Stimulated activated CD4-positive, alpha-beta T cell treated with anti-CD3 and anti-CD28 coated beads, TNF-alpha, amount 100 ng/mL, for 4 hours (primary cell): ENCODE measurements at places on chromosomes 7 and 10.

DNA sequence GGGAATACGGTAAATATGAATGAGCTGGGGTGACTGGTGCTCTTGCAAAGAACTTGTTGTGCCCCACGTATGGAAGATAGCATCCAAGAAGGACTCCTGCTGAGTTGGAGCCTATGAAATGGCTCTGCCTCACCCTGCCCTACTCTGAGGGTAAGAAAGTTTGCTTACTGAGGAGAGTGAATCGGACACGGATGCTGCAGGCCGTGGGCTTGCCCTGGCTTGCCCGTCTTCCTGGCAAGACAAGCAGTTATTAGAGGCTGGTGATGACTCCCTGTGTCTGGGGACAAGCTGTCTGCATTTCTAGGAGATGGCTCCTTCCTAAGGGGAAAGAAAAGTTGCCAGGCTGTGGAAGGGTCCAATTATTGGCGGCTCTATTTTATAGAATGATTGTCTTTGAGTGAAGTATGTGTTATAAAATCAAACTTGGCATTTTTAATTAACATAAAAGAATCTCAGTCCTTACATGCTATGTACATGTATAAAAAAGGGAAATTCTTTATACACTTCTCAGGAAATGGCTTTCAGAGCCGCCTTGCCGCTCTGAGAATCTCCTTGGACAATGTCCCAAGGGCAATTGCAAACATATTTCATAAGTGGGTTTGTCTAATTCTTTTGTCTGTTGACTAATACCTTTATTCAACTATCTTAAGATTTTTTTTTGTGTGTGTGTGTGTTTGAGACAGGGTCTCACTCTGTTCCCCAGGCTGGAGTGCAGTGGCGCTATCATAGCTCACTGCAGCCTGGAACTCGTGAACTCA is 64.6 kb downstream of the CYP26A1 start:
- DNase-seq = no peak

GRCh38 chr7:135420786-135421185 is 89.1 kb downstream of the CNOT4 start:
- no peak for DNase-seq

- DNase-seq = peak; percentile 58
Observed at GRCh38 chr10:50739618-50740292, at the start of gene ASAH2B. Gene ASAH2B (plus strand): TSS chr10:50739936. CDS start chr10:50745131, 5,195 bp downstream.

GRCh38 chr10:61750943-61751471 is 88.3 kb downstream of the CABCOCO1 start:
- DNase-seq = peak; percentile 26

GRCh38 chr7:18504965-18505364 is 9.4 kb downstream of the HDAC9 start:
- no peak for DNase-seq

- DNase-seq = no peak
Observed at GRCh38 chr7:33761449-33762080, 143.8 kb upstream of the BMPER start.

GRCh38 chr10:70405037-70405824 is 1.3 kb downstream of the EIF4EBP2 start:
- DNase-seq = no peak

- no peak for DNase-seq
Observed at GRCh38 chr10:129046065-129046681, 420.9 kb upstream of the MGMT start.

- DNase-seq = no peak
Observed at GRCh38 chr10:3805791-3806461, 20.9 kb upstream of the KLF6 start.

GRCh38 chr10:79502561-79503309 is 9.6 kb upstream of the EIF5AL1 start:
- no peak for DNase-seq

DNA sequence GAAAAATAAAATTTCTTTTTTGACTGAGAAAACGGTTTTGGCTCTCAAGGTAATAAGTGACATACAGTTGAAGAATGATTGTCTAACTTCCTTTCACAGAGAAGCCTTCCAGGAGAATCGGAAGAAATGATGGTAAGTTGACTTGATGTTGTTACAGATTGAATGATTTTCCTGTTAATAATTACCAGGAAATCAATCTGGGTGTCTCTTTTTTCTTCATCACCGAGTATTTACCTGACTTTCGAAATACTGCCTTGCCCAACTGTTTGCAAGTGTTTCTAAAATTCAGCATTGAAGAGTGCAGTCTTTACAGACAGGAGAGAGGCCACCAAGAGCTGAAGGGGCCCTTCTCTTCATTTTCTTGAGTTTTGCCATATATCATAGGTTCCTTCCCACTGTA is 4.0 kb downstream of the ITIH2 start:
- DNase-seq = no peak

DNA sequence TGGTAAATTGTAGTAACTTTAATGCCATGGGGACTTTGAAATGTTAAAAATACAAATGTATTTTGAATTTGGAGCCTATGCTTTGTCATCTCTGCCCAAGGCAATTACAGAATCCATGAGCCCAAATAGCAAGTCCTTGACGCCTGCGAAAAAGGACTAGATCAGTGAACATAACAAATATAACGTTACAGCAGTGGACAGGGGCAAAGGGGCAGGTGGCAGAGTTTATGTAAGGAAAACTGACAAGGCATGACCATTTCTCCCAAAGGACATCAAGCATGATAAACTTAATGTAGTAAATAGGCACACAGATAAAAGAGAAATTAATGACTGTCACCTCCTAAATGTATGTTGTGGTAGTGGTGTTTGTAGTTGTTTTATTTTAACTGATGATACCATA is 297.1 kb downstream of the LRRTM3 start:
- no peak for DNase-seq

DNA sequence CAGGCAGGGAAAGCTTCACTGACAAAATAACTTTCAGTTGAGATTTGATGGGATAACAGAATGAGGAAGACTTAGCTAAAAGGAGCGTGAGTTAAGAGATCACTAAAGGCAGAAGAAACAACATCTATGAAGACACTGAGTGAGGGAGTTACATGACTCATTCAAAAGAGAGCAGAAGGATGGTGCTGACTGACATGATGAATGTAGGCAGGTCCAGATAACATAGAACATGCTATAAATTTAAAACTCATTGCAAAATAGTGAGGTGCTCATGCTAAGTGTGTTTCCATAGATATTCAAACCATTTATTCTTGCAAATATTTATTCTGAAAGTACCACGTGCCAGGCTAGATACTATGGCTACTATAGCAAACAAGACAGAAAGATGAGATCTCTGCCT is 116.4 kb upstream of the DGKB start:
- no peak for DNase-seq

GRCh38 chr10:12929381-12929780 is 72.1 kb downstream of the CCDC3 start:
- DNase-seq = no peak

- no peak for DNase-seq
Observed at GRCh38 chr10:64033711-64034110, 512.5 kb downstream of the REEP3 start.

- no peak for DNase-seq
Observed at GRCh38 chr7:11732207-11732606, 99.8 kb downstream of the THSD7A start.

GRCh38 chr10:95246582-95247051 is 44.2 kb downstream of the PDLIM1 start:
- DNase-seq = peak; percentile 19

- DNase-seq = no peak
Observed at GRCh38 chr10:30705101-30705624, 75.6 kb upstream of the LYZL2 start.

DNA sequence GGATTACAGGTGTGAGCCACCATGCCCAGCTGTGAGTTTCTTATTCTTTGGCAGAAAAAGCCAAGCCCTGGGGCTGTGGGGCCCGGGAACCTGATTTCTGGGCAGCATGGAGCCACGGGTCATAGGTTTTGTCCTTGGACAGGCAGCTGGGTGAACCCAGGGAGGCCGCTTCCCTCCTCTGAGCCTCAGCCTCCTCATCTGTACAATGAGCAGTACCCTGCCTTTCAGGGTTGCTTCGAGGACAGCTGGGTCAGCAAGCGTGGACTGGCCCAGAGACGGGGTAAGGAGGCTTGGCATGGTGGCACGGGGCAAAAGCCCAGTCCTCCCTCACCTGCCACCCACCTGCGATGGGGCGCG is 84.1 kb upstream of the GNA12 start:
- no peak for DNase-seq

- DNase-seq = no peak
Observed at GRCh38 chr10:31912289-31912688, 16.3 kb downstream of the ARHGAP12 start.

GRCh38 chr7:155164316-155164715 is 94.2 kb downstream of the HTR5A start:
- no peak for DNase-seq

DNA sequence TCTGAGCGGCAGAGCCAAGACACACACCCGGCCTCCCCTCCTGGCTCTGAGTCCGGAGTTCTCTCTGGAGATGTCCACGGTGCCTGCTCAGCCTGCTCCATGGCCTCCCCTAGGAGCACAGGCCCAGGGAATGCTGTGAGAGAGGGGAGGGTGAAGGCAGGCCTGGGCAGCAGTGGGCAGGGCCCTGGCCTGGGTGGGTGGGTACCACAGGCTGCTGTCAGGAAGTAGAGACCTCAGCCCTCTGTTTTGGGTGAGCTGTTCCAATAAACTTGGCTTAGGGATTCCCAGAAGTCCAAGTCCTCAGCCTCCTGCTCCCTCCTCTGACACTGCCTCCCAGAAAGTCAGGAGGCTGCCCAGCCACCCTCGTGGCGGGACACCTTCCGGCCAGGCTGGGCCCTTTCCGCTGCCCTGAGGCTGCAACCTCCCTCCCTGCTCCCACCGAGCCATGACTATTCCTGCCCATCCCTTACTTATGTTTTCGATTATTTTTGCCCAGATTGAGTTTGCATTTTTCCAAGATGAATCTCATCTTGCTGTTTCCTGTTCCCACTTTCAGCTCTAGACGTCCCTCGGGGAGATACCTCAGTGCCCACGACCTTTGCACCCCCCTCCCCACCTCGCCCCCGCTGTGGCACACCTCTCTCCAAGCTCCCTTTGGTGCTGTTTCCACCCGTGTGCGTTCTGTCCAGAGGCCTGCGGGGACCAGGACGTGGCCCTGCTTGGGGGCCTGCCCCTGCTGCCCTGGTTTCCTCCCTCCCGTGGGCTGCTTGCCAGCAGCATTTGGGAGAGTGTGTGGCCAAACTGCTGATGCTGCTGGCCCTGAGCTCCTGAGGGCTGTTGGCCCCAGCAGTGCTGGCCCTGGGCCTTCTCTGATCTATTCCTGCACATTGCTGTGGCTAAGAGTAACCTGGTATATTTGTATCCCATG is 5.8 kb upstream of the POLM start:
- no peak for DNase-seq

GRCh38 chr7:148712678-148713329 is 14.1 kb downstream of the CUL1 start:
- no peak for DNase-seq

DNA sequence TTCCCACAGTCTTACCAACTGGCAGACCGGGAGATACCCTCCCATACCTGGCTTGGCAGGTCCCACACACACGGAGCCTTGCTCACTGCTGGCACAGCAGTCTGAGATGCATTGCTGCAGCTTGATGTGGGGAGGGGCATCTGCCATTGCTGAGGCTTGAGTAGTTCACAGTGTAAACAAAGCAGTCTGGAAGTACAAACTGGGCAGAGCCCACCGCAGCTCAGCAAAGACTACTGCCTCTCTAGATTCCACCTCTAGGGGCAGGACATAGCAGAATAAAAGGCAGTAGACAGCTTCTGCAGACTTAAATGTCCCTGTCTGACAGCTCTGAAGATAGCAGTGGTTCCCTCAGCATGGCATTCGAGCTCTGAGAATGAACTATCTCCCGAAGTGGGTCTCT is 69.6 kb upstream of the RELN start:
- DNase-seq = no peak

- no peak for DNase-seq
Observed at GRCh38 chr10:23005150-23005549, 77.3 kb downstream of the ARMC3 start.

DNA sequence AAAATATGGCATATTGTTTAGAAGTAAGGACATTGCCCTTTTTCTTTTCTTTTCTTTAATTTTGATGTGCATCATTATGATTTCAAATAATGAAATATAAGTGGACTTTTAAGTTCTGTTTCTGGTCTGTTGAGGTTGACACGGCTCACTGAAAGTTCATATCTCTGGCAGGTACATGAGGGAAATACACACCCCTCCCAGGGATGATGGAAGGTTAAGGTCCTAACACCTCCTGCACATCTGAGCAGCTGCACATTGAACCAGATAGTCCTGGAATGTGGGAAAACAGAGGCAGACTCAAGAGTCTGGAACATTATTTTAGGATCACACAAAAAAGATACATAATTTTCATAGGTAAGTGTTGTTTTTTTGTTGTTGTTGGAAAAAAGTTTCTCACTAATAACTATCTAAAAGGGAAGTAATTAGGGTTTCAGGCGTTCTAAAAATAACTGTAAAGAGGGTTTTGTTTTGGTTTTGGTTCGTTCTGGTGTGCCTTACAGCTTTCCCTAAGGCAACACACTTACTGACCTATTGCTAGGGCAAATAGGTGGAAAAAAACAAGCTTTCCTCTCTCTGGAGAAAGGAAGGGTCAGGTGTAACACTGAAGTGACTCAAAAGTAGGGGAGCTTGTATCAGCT is 201.2 kb upstream of the PRKCQ start:
- no peak for DNase-seq

GRCh38 chr7:55075464-55076021 is 56.7 kb downstream of the EGFR start:
- DNase-seq = no peak

DNA sequence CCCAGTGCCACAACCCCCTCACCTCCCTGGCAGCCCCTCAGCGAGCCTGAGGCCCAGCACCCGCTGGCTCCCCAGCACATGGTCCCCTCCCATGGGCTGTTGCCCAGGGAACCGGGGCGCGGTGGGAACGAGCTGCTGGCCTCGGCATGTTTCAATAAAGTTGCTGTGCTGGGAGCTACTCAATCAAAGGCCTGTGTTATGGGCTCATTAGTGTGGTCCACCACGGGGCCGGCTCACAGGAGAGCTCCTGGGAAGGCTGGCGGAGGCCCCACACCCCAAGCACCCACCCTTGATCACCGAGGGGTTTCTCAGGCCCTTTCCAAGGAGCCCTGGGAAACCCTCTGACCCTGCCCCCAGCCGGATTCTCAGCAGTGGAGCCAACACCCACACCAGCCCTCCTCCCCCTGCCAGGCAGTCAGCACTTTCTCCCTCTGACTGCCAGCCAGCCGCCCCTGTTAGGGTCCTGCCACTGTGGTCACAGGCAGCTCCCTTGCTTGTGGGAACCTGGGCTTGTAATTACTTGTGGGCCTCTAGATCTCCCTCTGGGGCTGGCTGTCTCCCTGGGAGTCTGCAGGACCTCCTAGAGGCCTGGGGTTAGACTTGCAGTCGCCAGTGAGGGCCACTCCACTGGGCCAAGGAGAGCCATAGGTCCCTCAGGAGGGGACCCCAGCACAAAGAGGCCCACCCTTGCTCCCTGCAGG is 24.8 kb upstream of the TRIM8 start:
- DNase-seq = no peak
